ENCODE measurements at places on chromosomes 2 and 18.

DNA sequence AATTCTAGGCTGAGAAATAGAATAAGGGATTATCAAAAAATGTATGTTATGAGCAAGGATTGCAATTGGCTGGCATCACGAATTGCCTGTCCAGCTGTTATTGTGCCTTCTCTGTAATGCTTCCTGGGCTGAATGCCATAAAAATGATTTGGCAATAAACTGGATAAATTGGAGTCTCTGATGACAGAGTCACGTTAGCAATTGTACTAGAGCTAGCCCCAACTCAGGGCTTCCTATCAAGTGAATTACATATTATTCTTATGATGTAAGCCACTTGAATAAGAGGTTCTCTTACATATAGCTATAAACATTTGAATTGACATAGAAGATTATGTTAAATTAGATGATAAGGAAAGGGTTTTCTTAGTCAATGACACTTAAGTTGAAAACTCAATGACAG, 607.5 kb upstream of the REG3G start:
- no peak for DNase-seq

GRCh38 chr2:2662037-2662846, 331.2 kb upstream of the MYT1L start:
- DNase-seq, result no peak

- DNase-seq, result no peak
Measured at GRCh38 chr2:224271617-224272236, 130.2 kb downstream of the FAM124B start.

DNA sequence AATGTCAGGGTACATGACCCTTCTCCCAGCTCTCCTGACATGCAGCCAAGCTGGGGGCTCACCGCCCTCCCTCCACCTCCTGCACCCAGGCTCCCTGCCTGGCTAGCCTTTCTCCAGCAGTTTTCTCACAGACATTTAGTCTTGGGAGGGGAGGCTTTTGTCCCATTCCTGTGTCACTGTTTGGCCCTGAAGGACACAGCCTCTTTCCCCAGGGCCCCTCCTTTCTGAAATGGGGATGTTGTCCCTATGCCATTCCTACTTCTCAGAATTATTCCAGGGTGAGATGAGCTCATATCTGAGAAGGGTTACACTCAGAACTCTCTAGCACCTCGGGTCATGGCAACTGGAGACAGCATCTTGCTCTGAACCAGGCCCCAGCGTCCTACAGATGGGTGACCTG, 47.3 kb upstream of the MRPL33 start:
- DNase-seq, result no peak

- peak; percentile 57 for DNase-seq
Measured at GRCh38 chr18:48028696-48029095, 98.2 kb upstream of the SMAD2 start.

- DNase-seq, result no peak
Measured at GRCh38 chr18:42330296-42330695, 375.3 kb downstream of the PIK3C3 start.

GRCh38 chr18:32167980-32168730, 21.7 kb upstream of the MEP1B start:
- DNase-seq, result no peak

GRCh38 chr18:51390702-51391101, 193.2 kb upstream of the MEX3C start:
- DNase-seq, result no peak

DNA sequence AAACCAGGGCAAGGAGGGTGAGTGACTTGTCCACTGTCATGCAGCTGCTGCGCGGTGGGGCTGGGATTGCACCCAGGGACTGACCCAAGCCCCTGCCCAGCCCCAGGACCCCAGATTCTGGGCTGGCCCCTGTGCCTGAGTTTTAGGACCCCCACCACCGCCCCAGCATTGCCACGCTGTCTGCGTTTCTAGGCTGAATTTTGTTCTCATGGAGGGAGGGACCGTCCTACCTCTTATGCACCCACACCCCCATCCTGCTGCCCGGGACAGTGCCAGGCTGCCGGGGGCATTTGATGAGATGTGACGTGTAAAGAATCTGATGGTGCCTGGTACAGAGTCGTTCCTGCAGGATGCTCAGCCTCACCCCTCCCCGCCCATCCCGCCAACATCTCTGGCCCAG, 111.0 kb upstream of the ODC1 start:
- DNase-seq, result no peak

- DNase-seq, result peak; percentile 48
Measured at GRCh38 chr2:118202707-118203303, 114.5 kb downstream of the INSIG2 start.

DNA sequence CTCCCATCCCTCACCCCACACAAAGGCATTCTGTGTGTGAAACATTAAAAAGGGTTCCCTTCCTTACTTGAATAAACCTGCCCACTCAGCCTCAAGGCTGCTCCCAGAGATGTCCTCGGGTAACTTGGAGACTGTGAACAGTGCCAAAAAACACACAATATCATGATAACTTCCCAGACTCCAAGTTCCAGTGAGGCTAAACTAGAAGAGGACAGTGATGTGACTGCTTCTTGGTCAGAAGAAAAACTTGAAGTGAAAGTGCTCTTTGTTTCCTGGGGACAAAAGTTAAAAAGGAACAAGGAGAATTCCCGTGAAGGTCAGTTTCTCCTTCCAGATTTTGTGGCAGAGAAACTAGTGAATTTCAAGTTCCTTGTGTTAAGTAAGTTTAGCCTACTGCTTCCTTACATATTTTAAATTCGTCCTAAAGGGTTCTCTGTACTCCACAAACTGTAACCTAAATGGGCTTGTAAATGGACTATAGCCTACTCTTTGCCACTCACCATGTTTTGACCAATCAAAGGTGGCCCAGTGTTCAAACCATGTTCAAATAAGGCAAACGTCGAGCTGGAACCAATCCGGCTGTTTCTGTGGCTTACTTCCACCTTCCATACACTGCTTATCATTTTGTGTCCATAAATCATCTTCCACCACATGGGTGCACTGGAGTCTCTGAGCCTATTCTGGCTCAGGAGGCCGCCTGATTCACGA, 20.4 kb downstream of the TPRKB start:
- DNase-seq, result no peak

GRCh38 chr2:42547446-42548295, 20.8 kb upstream of the MTA3 start:
- no peak for DNase-seq

DNA sequence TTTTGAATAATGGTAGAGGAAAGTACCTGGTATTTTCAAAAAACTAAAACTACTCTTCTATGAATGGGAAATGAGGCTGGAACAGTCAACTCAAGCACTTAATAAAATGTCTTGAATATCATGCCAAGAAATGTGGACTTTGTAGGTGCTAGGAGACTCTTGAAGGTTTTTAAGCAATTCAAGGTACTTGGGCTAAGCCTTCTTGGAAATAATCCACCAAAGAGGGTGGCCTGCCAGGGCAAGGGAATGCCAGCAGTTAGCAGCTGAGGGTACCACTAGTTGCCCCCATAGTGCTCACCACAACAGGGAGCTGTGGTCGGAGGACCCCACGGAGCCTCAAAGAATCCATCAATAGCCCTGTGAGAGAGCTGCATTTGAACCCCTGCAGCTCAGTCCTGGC, 14.6 kb upstream of the ACYP2 start:
- DNase-seq, result no peak
